ENCODE measurements at places on chromosomes 6 and 20.

GRCh38 chr6:43290905-43291355, 7.1 kb upstream of the SLC22A7 start:
- no peak for DNase-seq

DNA sequence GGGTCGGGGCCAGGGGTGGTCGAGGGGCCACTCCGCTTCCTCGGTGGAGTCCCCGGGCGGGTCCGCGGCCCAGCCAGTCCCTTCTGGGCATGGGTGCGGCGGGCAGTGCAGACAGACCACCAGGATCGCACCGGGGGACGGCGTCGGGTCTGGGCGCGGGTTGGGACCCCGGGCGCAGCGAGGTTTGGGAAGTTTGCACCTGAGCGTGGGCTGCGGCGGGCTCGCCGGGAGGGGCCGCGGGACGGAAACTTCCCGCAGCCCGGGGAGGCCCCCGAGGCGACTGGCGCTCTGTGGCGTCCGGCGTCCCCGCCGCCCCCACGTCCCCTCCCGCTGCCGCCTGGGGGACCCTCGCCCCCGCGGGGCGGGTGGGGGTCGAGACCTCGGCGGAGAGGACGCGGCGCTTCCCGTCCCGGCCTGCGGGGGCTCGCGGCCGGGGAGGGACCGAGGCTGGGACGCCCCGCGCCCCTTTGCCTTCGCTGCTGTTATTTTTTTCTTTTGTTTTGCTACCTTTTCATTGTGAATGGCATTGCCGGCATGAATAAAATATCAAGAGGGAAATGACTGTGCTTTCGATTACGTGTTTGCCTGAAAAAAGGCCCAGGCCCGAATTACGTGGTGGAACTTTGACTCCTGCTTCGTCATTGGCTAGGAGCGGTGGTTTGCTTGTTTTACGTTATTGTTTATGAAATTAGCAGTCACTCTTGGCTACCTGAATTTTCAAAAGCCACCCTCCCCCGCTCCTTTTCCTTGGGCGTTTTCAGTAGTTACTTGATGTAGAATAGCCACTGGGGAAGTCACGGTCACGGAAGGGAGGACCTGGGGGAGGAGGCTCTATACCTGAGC, 703 bp downstream of the SNX9 start:
- DNase-seq, result peak; percentile 49

- no peak for DNase-seq
Observed at GRCh38 chr20:25078662-25079061, 3.3 kb downstream of the VSX1 start.

DNA sequence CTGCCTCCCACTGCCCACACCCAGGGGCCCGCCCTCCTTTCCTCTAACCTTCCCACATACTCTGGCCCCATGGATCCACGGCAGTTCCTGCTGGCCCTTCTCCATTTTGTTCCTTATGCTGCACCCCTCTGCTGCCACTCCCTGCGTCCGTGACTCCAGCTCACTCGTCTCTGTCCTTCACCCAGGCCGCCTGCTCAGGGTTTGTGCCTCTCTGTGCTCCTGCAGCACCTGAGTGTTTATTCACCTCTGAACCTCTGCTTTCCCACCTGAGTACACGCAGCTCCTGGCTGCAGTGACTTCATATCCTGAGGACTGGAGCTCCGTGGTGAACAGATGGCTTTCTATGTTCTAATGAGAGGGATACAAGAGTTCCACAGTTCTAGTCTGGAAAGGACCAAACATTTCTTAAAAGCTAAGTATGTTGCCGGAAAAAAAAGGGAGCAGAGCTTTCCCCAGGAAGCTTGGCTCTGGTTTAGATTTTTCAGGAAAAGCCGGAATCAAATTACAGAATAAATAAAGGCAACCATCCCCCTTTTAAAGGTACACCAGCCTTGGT, 1.5 kb upstream of the GNRH2 start:
- DNase-seq, result no peak

DNA sequence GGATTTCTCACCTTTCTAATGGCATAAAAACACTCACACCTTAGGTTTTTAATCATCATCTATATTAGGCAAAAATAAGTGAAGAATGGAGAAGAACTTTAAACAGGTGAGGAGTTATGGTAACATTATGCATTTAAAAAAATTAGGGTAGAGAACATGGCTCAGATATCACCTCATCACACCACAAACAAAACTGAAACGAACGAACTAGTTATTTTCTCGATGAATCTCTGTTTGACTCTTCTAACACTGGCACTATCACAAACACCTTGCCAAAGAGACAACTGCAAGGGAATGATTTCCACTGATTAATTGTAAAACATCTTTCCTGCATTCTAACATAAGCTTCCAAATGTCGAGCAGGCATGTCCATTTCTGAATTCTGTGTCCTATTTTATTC, 286.1 kb upstream of the GJE1 start:
- no peak for DNase-seq

DNA sequence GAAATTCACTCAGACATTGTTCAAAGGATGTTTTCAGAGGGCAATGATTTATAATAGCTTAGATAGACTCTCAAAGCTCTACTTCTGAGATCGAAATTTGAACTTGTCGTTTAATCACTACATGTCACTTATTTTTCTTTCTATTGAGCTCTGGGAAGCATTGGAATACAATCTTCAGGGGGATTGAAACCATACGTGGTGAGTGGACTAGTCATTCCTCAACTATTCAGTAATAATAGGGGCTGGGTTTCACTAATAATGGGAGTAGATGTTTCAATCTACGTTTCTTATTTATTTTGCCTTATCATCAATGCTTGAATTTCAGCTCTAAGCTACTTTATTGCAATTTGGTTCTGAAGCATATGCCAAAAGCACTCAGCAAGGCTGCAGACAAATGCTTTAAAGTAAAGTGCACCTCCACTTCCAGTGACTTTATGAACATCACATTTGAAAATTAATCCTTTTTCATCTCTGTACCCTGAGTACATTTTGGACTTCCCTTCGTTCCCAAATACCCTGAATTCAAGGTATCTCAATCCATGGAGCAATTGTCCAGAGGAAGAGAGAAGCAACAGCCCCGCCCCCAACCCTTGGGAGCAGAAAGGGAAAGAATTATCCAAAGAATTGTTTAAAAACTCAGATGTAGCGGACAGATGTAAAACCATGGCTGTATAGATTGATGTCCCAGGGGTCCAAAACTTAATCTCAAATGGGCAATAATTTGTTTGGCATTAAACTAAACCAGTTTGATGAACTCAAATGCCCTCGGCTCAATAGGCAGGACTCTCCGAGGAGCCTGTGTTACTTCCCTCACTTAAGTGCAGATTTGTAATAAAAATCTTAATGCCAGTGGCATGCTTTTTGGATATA, 68.1 kb downstream of the HFE start:
- peak; percentile 78 for DNase-seq

GRCh38 chr6:91196729-91197128, 609.9 kb upstream of the MAP3K7 start:
- DNase-seq, result no peak

- DNase-seq, result no peak
Observed at GRCh38 chr6:89361171-89361570, 8.6 kb upstream of the UBE2J1 start.

GRCh38 chr6:15546591-15546990, 116.2 kb downstream of the DTNBP1 start:
- DNase-seq, result no peak

DNA sequence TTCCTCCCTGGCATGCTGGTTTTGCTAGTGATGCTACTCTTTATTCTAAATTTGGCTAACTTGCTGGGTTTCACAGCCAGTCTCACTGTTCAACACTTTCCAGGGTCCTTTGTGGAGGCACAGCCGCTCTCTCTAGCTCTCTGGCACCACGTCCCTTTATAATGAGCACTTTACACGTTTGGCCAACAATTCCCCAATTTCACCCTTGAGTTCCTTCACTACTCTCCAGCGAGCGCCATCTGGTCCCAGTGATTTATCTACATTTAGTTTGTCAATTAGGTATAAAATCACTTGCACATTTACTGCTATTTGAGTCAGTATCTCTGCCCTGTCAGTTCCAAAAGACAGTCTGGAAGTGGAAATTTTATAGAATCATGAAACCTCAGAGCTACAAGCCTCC, 241.9 kb upstream of the MOCS1 start:
- DNase-seq, result no peak

DNA sequence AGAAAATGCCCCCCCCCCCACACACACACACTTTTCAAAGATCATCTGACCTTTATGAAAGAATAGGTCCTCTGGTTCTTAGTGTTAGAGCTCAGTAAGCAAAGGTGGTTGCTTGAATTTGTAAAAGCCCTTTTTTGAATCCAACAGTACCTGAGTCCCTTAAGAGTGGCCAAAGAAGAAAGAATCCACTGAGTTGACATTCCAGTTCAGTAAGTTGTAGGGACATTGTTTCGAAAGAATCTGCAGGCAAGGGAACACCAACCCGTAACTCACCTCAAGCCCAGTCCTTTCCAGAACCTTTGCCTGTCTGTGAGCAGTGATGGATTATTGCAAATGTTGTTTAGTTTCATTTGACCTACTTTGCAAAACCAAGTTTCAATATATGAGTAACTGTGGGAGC, 64.2 kb upstream of the MAP3K4 start:
- no peak for DNase-seq

DNA sequence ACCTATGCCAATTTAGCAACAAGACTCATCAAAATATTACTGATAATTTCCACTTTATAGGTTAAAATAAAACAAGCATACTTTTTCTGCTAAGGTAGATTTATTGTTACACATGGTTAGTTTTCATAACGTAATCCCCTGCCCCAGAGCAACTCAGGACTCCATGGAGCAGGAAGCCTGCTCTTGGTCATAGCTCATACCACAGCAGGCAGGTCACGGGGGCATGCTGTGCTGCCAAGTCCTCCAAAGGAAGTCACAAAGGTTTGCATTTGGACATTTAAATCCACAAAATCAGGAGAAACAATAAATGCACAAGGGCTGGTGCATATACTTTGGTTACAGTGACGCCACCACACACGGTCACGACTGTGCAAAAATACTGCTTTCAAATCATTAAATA, 12.5 kb downstream of the GZF1 start:
- DNase-seq, result no peak

DNA sequence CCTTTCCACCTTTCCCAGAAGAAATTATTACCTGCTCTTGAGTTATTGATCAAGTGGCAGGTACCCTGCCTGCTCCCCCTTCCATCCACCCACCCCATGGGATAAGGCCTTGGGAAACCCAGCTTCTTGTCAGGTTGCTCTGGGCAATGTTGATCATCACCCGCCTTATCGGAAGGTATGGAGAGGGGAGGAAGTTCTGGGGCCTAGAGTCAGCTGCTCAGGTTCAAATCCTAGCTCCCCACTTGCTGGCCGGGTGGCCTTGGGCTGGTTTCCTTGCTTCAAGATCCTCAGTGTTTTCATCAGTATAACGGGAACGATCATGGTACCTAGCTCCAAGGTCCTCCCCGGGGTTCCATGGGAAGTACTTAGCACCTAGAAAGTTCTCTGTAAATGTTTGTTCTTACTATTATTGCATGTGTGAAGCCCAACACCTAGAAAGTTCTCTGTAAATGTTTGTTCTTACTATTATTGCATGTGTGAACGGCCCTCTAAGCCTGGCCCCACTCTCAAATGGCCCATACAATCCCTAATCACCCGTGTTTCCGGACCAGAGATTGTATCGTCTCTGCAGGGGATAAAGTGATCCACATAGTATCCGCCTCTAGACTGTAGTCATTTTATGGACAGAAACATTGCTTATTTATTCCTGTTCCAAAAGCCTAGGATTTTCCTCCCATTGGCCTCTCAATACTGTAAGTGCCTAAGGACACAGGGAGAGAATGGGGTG, 1.1 kb upstream of the PREX1 start:
- DNase-seq, result no peak

DNA sequence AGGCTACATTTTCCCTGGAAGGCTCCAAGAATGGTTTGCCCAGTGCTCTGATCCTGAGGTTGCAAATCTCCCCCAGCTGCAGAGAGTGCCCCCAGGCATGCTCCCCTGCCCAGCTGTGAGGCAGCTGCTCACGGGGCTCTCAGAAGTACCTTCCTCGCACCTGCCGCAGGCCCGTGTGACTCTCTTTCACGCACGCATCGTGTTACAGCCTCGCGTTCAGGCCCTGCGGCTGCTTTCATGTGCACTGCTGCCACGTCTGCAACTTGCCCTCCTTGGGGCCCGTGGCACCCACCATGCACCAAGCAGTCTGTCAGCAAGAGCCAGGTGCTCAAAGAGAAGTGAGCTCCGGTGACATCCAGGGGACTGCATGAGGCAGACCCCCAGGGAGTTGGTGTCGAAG, 28.6 kb upstream of the SPO11 start:
- no peak for DNase-seq

GRCh38 chr20:49481116-49481515, 1.4 kb downstream of the KCNB1 start:
- DNase-seq, result no peak

- no peak for DNase-seq
Observed at GRCh38 chr6:134938896-134939295, 11.0 kb downstream of the ALDH8A1 start.

GRCh38 chr20:25277051-25277801, 29.3 kb downstream of the PYGB start:
- no peak for DNase-seq

DNA sequence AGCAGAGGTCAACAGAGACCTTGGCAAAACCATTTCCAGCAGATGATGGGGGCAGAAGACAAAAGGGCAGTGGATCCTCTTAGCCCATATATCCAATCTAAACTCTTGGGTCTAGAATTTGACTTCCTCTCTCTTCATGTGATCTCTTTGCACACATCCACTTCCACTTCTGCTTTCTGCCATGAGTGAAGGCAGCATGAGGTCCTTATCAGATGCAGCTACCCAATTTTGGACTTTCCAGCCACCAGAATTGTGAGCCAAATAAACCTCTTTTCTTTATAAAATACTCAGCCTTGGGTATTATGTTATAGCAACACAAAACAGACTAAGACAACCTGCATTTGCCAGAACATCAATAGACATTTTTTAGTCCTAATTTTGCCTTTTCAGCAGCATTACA, 191.6 kb downstream of the ADAT2 start:
- DNase-seq, result no peak

- DNase-seq, result no peak
Observed at GRCh38 chr6:21970569-21971300, 326.1 kb downstream of the PRL start.

GRCh38 chr20:38961530-38962043, 557 bp upstream of the DHX35 start:
- DNase-seq, result peak; percentile 17
